NCI-H524 (cell line): ENCODE measurements at places on chromosomes 11 and 22.

DNA sequence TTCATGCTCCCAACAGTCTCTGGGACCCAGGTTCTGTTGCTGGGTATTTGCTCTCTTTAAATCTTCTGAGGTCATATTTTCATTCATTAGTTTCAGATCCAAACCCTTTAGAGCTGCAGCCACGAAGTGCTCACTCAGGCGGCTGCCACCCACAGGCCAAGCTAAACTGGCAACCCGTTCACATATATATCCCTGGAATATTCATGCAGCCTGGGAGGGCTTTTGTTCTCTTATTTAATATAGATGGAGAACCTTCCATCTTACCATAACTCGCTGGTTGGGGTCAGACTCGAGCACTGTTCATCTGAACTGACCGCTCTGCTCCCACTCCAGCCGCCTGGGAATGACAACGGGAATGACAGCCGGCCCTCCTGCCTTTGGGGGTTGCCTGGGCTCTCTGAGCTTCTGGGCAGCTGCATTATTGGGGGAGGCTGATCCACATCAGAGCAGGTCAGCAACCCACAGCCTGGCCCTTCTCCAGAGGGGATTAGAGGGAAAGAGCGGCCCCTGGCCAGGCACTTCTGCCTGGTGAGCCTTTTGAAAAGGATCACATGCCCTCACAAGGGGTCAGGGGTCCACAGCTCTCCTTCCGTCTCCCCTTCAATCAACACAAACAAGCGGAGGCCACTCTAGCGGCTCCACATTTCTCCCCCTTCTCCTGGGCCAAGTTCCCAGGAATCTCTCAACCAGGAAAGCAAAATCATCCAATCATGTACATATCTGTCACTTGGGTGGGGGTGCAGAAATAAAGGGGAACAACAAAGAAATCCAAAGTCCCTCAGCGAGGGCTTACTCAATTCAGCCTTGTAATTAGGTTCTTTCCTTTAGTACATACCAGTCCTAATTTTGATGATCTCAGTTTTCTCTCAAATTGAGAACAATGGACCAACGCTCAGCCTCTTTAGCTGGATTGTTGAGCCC is 11.8 kb downstream of the TMEM184B start:
- DNase-seq, result no peak

DNA sequence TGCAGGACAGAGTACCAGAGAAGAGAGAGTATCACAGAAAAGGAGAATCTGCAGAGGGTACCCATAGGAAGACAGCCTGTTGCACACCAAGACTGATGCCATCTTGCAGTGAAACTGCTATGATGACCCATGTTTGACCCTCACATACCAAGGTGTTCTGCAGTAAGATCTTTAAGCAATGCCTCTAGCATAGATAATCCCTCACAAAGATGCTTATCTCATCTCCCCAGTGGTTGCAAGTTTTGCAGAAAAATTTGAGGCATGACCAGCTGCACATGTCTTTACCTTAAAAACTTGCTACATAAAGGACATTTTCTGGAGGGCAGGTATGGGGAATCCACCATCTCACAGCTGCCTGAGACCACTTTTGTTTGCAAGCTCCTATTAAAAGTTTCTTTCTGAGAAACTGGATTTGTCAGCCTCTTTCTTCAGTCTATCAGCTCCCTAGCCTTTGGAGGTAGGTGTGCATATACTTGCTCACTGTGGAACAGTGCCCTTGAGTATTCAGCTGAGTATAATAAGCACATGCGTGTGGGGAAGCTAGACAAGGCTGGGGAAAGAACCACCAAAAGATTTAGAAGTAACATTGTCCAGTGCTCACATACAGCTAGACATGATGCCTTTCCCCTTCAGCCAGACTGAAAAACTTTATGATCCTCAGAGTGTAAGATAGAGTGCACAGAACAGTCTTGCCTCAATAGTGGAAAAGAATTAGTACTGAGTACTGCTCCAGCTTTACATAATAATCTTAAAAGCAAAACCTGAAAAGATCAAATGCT is 100.3 kb upstream of the TEAD1 start:
- DNase-seq, result no peak

GRCh38 chr11:78708388-78708787 is 133.7 kb upstream of the NARS2 start:
- DNase-seq, result no peak

- DNase-seq, result no peak
Measured at GRCh38 chr11:94754335-94754734, 13.8 kb upstream of the AMOTL1 start.

DNA sequence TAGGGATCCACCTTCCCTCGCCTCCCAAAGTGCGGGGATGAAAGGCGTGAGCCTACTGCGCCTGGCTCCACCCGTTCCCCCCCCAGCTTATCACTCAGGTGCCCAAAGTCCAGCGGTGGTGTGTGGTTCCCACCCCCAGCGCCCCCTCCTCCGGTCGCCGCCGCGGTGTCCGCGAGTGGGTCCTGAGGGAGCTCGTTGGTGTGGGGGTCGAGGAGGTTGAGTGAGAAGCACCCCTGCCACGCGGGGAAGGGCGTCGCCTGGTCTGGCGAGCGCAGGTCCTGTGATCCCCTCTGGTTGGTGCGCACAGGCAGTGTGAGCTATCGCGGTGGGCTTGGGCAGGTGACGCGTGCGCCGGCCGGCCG is 3900.6 kb upstream of the OR11H1 start:
- no peak for DNase-seq

- no peak for DNase-seq
Measured at GRCh38 chr11:131253656-131254151, 116.7 kb upstream of the NTM start.

DNA sequence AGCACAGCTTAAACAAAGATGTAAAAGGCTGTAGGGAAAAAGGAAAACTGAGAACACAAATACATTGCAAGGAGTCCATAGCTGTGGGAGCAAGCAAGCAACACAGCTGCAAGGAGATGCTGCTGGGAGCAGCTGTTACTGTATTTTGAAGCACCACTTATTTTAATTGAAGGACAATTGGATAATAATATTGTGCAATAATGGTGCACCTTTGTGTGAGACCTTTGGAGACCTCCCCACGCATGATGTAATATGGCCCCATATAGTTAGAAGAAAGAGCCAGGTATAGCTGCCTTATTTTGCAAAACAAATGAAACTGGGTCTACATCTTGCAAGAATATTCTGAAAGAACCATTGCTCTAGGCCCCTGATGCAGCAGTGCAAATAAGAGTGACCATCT is 191.1 kb upstream of the KIRREL3 start:
- DNase-seq, result peak; percentile 20

GRCh38 chr11:15489281-15489680 is 374.6 kb downstream of the INSC start:
- DNase-seq, result no peak

DNA sequence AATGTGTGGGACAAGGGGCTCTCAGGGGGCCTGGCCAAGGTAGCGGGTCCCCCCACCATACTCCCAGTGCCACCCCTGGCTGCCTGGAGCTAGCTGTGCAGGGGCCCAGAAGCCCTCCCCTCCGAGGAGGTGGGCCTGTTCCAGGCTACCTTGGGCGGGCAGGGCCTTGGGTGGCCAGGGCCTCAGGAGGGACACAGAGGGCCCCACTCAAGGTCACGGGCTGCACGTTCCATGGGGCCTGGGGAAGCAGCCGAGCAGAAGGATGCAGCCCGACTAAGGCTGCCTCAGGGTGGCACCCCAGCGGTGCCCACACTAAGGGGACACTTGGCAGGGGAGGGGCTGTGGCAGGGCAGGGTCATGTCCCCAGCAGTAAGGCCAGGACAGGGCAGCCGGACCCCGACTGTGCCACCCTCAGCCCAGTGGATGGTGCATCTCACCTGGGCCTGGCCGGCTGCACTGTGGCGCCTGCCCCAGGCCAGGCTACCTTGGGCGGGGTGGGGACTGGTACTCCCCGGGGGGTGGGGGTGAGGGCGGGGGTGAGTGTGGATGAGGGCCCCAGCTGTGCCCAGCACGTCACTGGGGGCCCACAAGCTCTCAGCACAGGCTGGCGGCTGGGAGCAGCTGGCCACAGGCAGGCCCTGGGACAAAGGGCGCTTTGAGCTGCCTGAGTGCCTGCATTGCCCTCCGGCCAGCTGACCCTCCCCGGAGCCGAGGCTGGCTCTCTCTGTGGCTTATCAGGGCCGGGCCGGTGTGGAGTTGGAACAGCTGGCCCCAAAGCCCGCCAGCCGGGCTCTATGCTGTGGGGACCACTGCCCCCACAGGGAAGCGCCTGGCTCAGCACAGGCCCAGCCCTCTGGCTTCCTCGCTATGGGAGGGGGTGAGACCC is 117.1 kb downstream of the KCNQ1 start:
- peak; percentile 7 for DNase-seq
